T-helper 2 cell (primary cell): ENCODE measurements at places on chromosomes 6 and 20.
A peak's percentile ranks its signal among the peaks of the same experiment; 100 is the strongest.

GRCh38 chr20:62752181-62752670, 43.6 kb downstream of the NTSR1 start:
- no peak for DNase-seq

- DNase-seq, result no peak
These were observed 107.5 kb upstream of the TMEM170B start for GRCh38 chr6:11430036-11430435.

- DNase-seq, result peak; percentile 22
These were observed 5.3 kb downstream of the PTK6 start for GRCh38 chr20:63531686-63532448.

DNA sequence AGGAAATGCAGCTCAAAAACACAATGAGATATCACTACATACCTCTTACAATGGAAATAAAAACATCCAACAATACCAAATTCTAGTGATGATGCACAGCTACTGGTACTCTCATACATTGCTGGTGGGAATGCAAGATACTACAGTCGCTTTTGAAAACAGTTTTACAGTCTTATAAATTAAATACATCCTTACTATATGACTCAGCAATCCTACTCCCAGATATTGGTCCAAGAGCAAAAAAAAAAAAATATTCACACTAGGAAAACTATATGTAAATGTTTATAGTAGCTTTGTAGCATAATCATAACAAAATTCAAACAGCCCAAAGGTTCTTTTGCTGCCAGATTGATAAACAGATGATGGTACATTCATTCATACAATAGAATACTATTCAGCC, 217.4 kb upstream of the FAM83B start:
- DNase-seq, result no peak

DNA sequence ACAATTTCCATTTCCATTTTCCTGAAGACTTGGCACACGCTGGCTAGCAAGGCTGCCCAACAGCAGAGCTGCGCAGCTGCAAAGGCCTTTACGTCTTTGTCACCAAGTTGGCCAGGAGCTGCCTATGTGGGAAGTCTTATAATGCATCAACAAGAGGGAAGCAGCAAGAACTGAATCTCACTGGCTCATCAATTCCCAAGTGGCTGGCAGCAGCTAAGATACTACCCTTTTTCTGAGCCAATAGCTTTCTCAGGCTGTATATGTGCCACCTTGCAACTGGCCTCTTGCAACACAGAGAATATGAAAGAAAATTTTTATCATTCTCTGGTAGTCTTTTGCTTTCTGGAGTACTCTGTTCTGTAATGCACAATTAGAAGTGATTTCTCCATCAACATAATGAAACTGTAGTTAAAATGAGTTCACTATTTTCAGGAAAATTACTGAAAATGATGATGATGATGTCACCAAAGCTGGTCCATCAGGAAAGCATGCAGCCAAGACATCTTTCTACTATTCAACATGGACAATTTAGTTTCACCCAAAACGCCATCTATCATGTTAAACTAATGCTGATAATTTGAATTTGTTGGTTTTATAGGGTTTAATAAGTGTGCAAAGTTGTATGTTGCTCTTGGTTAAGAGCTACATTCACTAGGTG, 97.3 kb upstream of the FOXA2 start:
- no peak for DNase-seq

DNA sequence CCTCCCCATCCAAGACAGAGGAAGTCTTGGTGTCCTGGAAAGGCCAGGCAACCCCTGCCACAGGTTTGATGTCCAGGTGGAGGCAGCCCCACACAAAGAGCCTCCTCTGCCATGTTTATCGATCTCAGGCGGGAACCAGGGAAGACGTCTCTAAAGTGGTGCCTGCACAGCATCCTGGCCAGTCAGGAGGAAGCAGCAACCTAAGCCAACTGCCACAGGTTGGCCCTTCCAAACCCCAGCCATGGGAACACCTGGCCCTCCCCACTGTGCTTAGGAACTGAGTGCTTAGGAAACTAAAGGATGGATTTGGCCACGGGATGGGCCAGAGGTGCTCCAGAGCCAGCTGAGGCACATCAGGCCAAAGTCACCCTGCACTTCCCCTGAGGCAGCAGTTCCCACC, 56.9 kb downstream of the CSE1L start:
- no peak for DNase-seq

DNA sequence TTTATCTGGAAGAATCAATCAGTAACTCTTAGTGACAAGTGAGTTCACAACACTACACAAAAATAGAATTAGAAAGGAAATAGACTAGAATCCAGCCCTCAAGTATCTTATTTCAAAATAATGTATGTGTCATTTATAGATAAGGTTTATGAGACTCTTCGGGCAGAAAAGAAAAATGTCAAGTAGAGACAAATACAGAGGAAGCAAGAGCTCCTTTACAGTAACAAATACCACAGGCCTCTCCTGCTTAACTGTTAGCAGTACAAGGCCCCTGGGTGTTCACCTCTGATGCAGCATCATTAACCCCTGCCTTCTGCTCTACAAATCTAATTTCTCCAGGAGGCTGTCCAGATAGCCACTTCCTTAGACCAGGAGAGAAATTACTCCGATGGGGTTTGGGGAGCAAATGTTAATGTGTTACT, 76.7 kb downstream of the UBE3D start:
- no peak for DNase-seq

GRCh38 chr6:53543359-53544216, 1.3 kb downstream of the GCLC start:
- DNase-seq, result no peak

- DNase-seq, result no peak
These were observed 142.7 kb downstream of the LRRC1 start for GRCh38 chr6:53937461-53937860.

DNA sequence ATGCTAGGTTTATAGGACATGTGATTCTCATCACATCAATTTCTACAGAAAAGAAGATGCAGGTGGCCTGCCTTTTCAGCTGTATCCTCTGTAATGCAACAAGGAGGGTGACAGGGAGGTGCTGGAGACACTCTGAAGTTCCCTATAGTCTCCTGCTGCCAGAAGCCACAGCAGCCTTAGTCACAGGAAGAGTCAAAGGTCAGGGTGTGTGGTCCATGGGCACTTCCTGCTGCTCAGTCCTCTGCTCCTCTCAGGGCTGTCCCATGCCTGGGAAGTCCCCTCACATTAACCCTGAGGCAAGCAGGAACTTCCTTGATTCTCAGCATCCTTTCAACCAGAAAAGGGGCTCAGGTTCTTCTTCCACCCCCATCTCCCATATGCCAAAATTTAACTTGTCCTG, 144.8 kb upstream of the FOXA2 start:
- no peak for DNase-seq
